Left renal pelvis (tissue), 4 donors: ENCODE measurements at places on chromosomes 6 and 20. TPM values are rescaled to one million over a fixed set of nuclear protein-coding genes. Genes with fewer than 3 reads are reported as not detected.
A peak's percentile ranks its signal among the peaks of the same experiment; 100 is the strongest.

DNA sequence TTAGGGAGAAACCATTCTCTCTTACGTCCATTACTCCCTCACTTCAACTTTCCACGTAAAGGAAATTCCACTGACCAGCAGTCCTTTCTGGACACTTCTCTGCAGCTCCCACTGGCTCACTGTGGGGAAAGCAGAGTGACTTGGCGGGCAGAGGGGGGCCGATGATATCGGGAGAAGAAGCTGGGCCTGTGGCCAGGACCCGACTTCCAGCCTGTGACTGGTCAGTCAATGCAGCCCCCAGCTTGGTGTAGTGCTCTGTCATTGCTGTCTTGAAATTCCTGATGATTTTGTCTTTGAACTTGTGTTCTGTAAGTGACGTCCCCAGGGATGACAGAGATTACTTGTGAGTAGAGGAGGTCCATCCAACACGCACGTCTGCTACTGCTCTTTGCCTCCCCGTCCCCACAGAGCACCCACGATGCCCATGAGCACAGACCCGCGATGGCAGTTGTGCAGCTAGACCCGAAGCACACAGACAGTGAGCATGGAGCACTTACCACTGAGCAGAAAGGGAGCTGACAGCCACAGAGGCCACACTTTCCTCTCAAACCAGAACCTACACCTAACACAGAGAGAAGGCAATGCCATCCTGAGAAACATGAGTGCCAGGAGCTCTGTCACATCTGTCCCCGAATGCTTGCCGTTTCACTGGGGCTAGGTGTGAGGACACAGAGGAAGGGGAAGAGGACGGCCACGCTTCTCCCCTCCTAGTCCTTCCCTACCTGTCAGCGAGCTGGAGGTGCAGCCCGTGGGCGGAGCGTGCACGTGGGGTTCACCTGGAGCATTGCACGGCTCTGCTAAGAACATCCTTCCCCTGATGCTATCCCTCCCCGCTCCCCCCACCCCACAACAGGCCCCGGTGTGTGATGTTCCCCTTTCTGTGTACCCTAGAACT is 25.7 kb downstream of the DACT2 start:
- no peak for DNase-seq

GRCh38 chr6:158610319-158610968 is 34.1 kb downstream of the DYNLT1 start:
- DNase-seq: no peak

DNA sequence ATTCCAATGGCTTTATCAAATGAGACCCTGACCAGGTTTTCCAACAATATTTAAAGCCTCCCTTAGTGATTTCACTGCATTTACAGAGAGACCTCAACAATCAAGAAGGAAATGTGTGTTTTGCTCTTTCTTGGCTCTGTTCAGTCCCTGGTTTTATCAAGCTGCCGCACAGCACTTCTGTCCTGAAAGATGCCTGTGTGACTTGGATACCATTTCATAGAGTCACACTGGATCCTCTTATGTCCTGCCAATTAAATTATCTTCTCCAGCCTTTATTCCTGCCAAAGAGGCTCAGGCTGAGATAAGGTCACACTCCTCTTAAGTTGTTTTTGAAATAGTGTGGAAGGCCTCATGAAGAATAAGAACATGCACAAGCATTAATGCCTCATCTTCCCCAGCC is 197.0 kb upstream of the RNF217 start:
- no peak for DNase-seq

GRCh38 chr20:51303731-51304670 is 238.5 kb downstream of the NFATC2 start:
- no peak for DNase-seq

DNA sequence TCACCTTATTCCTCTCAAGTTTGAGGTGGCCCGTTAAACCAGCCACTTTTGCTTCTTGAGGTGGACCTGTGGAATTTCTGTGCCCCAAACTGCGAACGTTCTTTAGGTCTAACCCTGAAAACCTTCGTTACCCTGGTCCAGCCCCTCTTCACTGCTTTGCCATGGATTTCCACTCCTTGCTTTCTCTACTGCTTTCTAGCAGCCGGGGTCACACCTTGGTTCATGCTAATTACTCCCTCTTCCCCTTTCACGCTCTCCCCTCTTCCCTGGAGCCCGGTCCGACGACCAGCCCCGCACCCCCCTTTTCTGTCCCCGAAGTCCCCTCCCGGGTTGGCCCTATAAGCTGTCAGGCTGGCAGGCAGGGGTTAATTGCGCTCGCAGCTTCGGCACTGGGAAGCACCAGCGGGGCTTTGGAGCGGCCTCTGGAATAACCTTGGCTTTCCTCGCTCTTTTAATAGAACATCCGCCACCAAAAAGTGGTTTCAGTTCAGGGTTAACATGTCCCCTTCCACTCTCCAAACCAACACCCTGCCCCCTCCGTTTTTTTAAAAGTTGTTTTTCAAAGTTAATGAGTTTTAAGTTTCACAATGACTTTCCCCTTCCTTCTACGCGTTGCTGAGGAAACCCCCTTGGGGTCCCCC is 1.4 kb upstream of the HIVEP1 start:
- peak; percentile 68 for DNase-seq

GRCh38 chr6:25250878-25251277 is 28.3 kb upstream of the CARMIL1 start:
- DNase-seq: no peak

DNA sequence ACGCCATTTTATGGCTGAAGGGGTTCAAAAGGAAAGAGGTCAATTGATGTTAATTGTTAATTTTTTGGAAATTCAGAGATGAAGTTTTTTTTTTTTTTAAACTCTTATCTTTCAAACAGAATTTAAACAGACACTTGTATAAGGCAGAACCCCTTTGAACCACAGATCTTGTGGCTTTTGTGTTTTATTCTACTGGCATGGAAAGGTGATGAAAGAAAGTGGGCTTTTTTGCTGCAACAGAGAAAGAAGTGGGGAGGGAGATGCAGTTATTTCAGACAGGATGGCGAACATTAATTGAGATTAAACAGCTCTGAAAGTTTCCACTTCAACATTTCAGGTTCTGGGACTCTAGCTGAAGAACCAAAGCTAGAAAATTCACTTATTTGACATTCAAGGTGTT is 200.9 kb downstream of the GJA10 start:
- DNase-seq: no peak

Gene CENPW
- polyA plus RNA-seq: 31.5 TPM

Gene ARMH2
- not detected for polyA plus RNA-seq

Gene TBC1D32
- polyA plus RNA-seq: 15.0 TPM

Gene PPIL6
- polyA plus RNA-seq: 18.6 TPM
